Stomach (tissue), 19 donors: ENCODE measurements at places on chromosomes 12 and 14.

DNA sequence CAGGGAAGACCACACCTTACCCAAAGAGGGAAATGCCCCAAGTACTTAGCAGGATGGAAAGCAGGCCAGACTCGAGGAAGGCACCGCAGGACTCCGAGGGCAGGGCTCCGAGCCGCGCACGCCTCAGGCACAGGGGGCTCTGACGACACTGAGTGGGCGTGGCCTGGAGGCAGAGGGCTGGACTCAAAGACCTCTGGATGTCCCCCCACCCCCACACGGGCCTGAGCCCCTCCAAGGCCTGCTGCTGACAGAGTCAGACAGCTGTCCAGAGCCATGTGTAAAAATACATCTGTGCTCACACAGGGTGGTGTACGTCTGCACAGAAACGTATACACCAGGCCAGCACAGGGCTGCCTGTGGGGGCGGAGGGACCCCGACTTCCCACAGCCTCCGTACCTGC, 1.4 kb downstream of the AKT1 start:
- peak; percentile 52 for DNase-seq

GRCh38 chr12:127342861-127343260, 924.1 kb upstream of the TMEM132C start:
- DNase-seq = no peak

GRCh38 chr12:41536813-41537490, 348.8 kb downstream of the PDZRN4 start:
- no peak for DNase-seq

GRCh38 chr12:78559886-78560285, 304.7 kb upstream of the SYT1 start:
- no peak for DNase-seq

GRCh38 chr14:67665868-67666267, 8.6 kb downstream of the VTI1B start:
- no peak for DNase-seq

- no peak for DNase-seq
These were observed 8.2 kb upstream of the CLEC2A start for GRCh38 chr12:9940375-9940774.
